Small intestine (tissue), 16 donors: ENCODE measurements at places on chromosomes 7 and 10. TPM values are rescaled to one million over a fixed set of nuclear protein-coding genes. Genes with fewer than 3 reads are reported as not detected.

Gene IQUB
- polyA plus RNA-seq = 0.22 TPM

- DNase-seq = peak; percentile 23
These were observed 2.4 kb downstream of the UROS start for GRCh38 chr10:125820701-125821100.

DNA sequence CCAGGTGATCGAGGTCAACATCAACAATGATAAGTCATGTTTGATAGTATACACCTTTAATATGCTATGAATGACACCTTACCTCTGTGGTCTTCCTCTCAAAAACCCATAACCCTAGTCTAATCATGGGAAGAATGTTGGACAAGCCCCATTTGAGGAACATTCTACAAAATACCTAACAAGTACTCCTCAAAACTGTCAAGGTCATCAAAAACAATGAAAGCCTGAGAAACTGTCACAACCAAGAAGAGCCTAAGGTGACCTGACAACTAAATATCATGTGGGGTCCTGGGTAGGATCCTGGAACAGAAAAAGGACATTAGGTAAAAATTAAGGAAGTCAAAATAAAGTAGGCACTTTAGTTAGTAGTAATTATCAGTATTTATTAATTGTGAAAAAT lies 5.9 kb upstream of the NUDCD3 start:
- DNase-seq = no peak

DNA sequence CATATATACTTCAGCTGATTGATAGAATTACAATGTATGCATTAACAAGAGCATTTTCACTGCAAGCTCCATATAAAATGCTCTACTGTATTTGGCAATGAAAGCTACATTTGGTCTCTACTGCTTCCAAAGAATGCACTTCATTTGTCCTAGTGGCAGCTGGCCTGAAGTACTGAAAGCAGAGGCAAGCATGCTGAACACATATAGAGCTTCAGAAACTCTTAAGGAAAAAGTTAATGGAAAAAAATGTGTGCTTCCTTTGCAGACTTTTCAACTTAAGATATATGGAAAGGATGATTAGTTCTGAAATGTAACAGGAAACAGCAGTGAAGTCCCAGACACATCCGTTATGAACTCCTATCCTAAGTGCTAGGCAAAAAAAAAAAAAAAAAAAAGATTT lies 537.1 kb upstream of the POM121L12 start:
- DNase-seq = no peak

Gene SRRM3
- 2.8 TPM for polyA plus RNA-seq

GRCh38 chr7:125492521-125492920 lies 562.9 kb upstream of the POT1 start:
- DNase-seq = no peak

GRCh38 chr10:43211030-43211429 lies 55.8 kb downstream of the RASGEF1A start:
- DNase-seq = no peak

DNA sequence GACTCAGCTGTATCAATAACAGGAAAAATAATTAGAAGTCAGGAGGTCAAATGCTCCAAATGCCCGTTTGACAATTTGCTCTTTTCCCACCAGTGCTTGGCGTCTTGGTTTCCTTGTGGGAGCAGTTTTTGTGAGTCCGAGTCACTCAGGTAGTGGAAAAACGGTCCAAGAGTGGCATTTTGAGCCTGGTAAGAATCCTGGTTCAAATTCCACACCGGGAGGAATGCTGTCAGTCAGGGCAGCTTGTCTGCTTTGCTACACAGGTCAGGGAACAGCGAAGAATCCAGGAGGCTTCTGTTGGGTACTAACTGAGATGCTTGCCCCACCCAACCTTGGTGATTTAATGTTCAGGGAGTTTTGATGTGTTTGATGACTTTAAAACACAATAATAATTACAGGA lies 209.5 kb downstream of the HERPUD2 start:
- no peak for DNase-seq

- DNase-seq = no peak
These were observed 259.8 kb upstream of the KLF14 start for GRCh38 chr7:130993671-130994365.

GRCh38 chr7:13875496-13876074 lies 113.9 kb downstream of the ETV1 start:
- no peak for DNase-seq

Gene ADAM22
- polyA plus RNA-seq = 0.94 TPM

- no peak for DNase-seq
These were observed 235.8 kb downstream of the PAXIP1 start for GRCh38 chr7:154767142-154767541.

Gene OPALIN
- polyA plus RNA-seq = not detected

DNA sequence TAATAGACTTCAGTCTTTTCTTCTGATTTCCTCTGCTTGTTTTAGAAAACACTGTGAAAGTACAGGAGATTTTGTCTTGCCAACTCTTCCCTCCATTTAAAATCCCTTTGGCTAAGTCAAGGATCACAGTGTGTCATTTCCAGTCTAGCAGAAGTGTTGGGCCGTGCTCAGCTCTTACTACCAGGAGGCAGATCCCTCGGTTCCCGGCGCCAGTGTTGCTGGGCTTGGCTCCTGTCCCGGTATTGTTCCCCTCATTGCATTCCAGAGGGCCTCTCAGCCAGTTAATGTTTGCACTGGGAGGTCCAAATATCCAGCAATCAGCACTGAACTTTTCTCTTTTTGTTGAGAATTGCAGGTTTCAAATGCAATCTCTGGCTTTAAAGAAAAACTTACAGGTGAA lies 612.1 kb upstream of the MGMT start:
- DNase-seq = peak; percentile 83
